NCI-H1105 treated with DMSO at 0.1 percent for 48 hours (cell line): ENCODE measurements at places on chromosomes 12 and 14.

DNA sequence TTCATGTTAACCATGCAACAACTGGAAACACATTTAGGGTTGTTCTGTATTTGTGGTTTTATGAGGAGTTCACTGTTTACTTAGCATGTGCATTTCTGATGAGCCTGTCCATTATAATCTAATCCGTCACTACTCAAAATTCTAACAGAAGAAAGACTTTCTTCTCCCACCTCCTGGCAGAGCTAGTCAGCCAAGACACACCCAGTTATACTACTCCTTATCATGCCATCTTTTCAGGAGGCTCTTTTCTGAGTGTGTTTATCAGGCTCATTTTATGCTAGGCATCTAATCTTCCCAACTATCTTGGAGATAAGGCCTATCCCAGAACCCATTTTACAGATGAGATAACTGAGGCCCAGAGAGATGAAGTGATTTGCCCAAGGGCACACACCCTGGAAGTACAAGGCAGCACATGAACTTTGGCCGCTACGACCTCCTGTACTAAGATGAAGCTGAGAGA is 10.4 kb upstream of the MED13L start:
- DNase-seq = no peak

- DNase-seq = no peak
Measured at GRCh38 chr12:123143736-123144461, 7.0 kb downstream of the PITPNM2 start.

GRCh38 chr12:24954261-24954660 is 5.4 kb upstream of the BCAT1 start:
- DNase-seq = no peak

DNA sequence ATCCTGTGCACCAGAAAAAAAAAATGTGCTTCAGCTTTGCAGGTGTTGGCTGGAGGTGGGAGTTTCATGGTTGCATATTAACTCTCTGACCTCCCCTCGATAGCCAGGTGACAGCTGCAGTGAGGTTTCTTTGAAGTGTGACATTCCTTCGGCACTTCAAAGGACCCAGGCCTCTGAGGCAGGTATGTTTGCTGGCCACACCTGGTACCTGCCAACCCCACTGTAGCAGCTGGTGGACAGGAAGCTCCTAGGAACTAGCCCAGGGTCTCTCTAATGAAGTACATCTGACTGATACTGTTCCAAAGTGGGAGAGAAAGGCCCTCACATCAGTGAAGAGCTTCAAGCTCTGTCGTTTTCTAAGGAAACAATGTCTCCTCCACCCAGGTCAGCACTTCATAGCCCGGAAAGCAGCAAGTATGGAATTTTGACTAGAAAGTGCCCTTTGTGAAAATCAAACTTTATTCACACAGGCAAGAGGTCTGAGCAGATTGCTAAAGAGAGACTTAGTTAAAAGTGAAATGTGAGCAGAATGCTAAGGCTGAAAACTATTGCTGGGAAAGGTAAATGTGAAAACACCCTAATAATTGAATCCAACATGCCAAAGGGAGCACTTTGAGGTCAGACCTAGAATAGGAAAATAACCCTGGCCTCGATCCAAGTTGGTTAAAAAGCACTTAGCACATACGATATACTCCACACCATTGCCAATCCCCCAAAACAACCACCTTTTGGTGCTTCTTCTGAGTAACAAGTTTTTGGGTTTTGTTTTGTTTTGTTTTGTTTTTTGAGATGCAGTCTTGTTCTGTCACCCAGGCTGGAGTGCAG is 71.3 kb downstream of the PHLDA1 start:
- peak; percentile 84 for DNase-seq

- DNase-seq = no peak
Measured at GRCh38 chr12:40986001-40986400, 202.1 kb upstream of the PDZRN4 start.

DNA sequence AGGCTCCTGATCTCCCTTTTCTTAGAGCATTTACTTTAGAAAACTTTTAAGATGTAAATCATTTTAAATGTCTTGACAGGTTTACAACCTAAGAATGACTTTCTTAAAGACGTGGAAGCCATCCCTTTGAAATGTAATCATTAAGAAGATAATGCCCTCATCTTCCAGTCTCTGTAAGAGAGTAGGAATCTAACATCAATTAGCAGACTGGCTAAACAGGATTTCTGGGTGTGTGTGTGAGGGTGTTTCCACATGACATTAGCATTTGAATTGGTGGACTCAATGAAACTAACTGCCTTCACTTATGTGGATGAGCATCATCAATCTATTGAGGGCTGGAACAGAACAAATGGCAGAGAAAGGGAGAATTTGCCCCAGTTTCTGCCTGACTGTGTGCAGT is 329.5 kb downstream of the RPL10L start:
- DNase-seq = no peak

DNA sequence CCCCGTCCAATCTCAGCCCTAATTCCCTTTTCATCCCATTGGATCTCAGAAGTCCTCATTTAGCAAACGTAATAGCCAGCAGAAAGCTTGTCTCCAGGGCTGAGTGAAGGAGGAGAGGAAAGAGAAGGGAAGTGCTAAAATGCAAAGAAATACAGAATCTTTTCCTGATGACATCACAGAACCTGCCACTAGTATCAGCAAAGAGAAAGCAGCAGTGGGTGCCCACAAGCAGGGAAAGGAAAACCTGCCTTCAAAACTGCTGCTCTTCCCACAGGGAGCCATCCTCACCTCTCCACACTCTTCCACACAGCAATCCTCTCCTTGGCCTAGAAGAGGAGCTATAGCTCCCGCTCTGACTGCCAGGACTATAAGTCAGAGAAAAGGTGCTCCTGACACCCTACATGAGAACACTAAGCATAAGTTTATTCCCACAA is 11.3 kb downstream of the MED13L start:
- DNase-seq = no peak

- DNase-seq = peak; percentile 93
Measured at GRCh38 chr14:36661506-36662257, at the start of gene PAX9. TSS of gene PAX9 (plus strand) at chr14:36661860. CDS start at chr14:36662090, 230 bp downstream.

- no peak for DNase-seq
Measured at GRCh38 chr12:116406529-116406928, 129.0 kb upstream of the MED13L start.

DNA sequence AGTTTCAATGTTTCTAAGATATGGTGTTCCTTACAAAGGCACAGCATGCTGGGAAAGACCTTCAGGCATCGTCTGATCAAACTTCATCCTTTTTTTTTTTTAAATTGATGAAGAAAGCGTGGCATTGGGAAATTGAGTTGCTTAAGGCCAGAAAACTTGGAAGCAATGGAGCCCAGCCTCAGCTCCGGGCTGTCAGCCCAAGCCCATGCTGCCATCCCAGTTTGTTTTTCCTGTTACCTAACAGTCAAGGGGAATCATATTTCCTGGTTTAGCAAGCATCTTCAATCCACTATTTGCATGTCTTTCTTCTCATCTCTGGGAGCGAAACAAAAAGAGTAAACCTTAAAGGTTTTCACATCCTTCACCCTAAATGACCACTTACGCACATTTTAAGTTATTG is 200.2 kb downstream of the CHST11 start:
- no peak for DNase-seq

DNA sequence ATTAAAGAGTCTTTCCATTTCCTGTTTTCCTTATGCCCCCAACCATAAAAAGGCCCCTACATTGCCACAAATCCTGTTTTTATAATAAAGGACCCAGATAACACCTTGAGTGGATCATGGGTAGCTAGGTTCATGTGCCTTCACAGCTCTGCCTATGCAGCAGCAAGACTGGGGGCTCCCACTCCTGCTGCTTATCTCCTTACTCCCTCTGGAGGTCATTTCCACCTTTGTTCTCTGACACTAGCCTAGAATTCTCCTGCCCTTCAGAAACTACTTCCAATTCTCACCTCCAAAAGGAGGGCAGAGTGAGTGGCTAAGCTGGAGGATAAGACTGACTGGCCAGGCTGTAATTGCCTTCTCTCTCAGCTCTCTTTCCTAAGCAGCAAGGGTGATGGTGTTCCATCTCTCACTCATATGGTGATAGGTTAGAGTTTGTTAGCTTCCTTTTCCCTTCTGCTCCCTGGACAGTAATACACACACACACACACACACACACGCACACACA is 20.0 kb upstream of the STAC3 start:
- no peak for DNase-seq

DNA sequence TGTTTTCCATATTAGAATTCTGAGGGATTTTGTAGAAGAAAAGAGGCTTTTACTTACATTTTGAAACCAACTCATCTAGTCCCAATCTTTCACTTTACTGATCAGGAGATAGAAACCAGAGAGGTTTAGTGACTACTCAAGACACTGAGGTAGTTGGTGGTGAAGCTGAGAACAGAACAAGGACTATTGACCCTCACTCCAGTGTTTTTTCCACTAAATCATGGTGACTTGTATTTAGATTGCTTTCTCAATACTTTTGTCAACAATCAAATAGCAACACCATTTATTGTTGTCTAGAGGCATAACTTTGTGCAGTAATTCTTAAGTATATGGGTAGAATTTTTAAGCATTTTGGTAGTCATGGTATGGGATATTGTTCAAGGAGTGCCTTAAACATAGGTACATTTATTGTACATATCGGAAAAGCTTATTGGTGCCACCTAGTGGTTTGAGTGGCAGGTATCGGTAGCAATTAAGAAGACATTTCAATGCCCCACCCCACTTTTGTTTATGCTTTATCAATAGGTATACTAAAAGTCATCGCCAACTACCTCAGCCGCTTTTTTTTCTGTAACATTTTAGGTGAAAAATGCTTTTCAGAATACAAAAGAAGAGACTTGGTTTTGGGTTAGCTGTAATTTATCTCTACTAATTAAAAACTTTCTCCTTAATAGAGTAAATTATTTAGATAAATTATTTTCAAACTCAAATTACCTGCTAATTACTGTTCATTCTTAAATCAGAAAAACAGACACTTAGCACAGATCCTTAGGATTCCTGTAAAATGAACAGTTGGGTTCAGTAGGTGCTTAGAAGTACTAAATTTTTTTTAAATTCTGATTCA is 47.3 kb upstream of the PAWR start:
- DNase-seq = peak; percentile 69

- no peak for DNase-seq
Measured at GRCh38 chr12:104354167-104354867, 50.8 kb downstream of the EID3 start.

GRCh38 chr12:11854011-11854499 is 204.6 kb downstream of the ETV6 start:
- DNase-seq = no peak

- DNase-seq = no peak
Measured at GRCh38 chr12:81819991-81820633, 61.0 kb upstream of the PPFIA2 start.

DNA sequence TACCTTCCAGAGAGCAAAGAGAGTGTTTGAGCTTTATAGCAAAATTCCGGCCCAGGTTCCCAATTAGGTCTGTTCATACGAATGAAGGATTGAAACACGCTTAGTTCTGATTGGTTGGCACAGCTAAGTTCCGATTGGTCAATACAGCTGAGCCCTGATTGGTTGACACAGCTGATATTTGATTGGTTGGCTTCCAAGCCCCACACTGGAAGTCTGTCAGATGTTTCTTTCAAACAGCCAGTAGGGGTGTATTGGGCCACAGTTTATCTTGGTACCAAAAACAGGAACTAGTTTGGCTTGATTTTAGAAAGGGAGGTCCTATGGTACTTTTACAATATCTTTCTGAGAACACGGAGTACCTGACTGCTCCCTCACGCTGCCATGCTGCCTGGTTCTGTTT is 93.4 kb downstream of the CAND1 start:
- DNase-seq = no peak

DNA sequence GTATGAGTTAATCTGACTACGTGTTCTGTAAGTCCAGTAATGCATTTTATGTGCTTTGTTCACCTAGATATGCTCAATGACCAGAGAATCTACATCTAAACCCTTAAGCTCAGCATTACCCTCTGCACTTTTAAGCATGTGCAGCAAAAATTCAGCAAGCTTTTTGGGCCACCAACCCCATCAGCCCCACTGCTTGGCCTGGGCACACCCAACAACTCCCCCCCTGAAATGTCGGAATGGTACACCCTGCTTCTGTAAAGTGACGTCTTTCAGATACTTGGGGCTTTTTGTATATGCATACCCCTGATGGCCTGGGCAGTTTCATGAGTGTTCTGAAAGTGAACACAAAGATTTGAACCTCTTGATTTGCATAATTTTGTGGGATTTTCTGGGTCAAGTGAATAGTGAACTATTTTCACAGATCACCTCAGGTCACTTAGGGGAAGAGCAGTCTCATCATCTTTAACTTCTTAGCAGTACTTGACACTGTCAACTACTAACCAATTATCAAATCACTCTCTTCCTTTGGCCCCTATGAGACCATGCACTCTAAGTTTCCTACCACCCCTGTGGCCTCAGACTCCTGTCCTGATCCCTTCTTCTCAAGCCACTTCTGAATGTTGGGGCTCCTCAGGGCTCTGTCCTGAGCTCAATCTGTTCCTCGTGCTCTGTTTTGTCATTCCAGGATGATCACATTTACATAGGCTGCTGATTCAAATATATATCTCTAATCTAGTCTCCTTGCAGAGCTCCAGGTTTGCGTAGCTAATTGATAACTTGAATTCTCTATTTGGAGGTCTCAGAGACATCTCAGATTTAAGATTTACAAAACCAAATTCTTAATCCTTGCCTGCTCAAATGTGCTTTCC is 36.3 kb upstream of the PPM1A start:
- no peak for DNase-seq

- DNase-seq = no peak
Measured at GRCh38 chr14:35045798-35046047, 349 bp upstream of the FAM177A1 start.

GRCh38 chr14:38208618-38209562 is 1.2 kb downstream of the SSTR1 start:
- no peak for DNase-seq

DNA sequence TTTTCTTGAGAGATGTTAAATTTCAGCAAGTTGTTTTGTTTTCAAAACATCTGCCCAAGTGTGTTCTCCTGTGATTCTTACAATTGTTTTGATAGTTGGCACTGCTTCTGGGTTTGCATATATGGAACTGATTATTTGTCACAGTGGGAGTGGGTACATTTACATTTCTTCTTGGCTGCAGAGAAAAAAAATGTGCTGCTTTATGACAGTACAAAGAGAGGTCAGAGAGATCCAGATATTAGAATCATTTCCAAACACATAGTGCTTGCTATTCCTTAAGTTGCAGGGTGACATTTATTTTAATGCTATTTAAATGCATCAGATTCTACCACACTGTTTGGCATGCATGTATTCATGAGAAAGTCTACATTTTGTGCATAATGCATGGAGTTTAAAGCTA is 303.5 kb upstream of the MDGA2 start:
- no peak for DNase-seq

GRCh38 chr12:104752881-104753280 is 205.2 kb downstream of the SLC41A2 start:
- DNase-seq = no peak

DNA sequence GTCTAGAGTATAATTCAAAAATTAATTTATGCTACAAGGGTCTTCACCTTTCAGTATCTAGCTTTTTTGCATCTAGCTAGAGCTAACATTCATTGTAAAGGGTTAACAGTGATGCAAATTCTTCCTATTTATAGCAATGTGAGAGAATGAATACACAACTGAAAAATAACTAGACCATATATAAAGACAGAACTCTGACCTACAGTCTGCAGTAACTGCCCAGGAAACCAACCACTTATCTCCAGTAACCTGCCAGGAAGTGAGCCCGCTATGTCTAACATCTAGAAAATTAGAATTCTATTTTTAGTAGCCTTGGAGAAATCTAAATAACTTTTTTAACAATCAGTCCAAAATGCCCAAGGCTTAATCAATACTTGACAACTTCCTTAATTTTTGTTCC is 1021.9 kb downstream of the LRFN5 start:
- DNase-seq = no peak
